ENCODE measurements at places on chromosomes 2 and 18.

DNA sequence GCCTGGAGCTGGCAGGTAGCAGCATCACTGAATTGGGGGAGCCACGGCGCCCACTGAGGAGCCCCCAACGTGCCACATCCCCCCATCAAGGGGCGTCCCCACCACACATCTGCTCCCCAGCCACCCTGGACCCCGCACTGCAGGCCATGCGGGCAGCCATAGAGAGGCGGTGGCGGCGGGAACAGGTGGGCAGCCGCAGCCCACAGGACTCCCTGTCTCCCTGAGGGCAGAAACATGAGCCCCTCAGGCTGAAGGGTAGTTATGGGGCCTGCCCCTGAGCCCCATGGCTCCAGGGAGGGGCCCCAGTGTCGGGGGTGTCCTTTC is 26.6 kb downstream of the CROCC2 start:
- DNase-seq, result no peak

DNA sequence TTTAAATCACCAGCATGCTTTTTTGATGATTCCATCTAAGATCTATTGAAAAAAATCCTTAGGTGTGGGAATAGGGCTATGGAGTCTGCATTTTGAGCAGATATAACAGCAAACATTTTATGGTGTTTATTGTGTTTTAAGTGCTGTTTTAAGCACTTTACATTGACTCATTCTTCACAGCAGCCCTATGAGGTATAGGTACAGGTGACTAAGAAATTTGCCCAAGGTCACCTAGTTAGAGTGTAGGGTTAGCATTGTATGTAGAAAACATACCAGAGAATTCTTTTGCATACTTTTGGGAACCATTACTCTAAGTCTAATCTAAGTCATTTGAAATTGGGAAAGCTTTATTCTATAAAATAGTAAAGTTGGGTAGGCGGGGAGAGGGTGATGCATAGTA is 31.3 kb downstream of the PPM1B start:
- DNase-seq, result no peak

DNA sequence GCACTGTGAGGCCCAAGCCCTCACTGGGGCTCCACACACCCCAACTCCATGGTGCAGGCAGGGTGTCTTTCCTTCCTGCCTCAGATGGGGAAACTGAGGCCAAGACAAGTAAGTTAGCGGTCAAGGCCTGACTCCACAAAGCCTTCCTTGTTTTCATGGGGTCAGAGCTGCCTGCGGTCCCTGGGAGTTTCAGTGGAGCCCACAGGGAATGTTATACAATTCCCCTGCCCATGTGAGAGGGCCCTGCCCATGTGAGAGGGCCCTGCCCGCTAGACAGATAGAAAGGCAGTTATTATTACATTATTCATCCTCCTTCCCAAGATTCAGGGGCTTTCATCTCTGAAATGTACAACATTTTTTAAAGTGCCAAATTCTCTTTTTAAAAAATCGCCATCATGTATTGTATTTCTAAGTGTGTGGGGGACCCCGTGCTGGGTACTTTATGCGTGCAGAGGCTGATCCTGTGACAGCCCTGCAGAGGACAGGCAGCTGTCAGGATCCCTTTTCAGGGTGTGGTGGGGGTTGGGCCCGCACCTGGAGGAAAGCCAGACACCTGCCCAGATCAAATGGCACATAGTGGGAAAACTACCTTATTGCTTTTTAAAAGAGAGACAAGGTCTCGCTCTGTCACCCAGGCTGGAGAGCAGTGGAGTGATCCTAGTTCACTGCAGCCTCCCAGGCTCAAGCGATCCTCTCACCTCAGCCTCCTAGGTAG is 23.4 kb downstream of the FBLN7 start:
- no peak for DNase-seq

GRCh38 chr2:2777213-2777612 is 446.1 kb upstream of the MYT1L start:
- no peak for DNase-seq

GRCh38 chr2:44918095-44918775 is 23.3 kb upstream of the SIX3 start:
- no peak for DNase-seq

- DNase-seq, result no peak
Measured at GRCh38 chr18:46013484-46014189, 46.5 kb upstream of the EPG5 start.

DNA sequence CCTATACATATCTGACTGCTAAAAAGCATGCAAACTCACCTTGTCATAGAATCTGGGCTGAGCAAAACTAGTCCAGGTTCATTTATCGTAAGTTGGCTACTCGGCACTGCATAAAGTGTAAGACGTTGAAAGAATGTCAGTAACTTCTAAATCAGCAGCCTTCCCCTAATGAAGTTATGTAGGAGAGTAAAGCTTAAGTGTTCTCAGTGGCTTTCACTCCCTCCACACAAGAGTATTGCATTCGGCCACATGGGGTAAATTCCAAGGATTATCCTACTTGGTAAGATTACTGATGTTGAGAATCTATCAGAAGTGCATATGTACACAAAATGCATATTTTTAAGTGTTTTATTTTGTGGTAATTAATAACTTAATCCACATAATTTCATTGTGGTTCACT is 130.1 kb downstream of the LCLAT1 start:
- DNase-seq, result no peak

GRCh38 chr2:223090540-223091235 is 38.7 kb downstream of the KCNE4 start:
- DNase-seq, result no peak

All from astrocyte of the spinal cord (primary cell).